Placental pericyte (primary cell): ENCODE measurements at places on chromosomes 5 and 9. TPM values are rescaled to one million over a fixed set of nuclear protein-coding genes. Genes with fewer than 3 reads are reported as not detected.

The BTNL9 gene
- not detected in 2 replicates for total RNA-seq

The SYK gene
- under 0.01 TPM in 1 of 2 replicates, not detected in the other for total RNA-seq

The CWC27 gene
- total RNA-seq: 10.7 and 17.2 TPM in 2 replicates

The CD74 gene
- total RNA-seq: 1.7 and 2.8 TPM in 2 replicates
